ENCODE measurements at places on chromosomes 7 and 10.

GRCh38 chr7:56447864-56448693 lies 331.9 kb upstream of the NUPR2 start:
- no peak for DNase-seq

DNA sequence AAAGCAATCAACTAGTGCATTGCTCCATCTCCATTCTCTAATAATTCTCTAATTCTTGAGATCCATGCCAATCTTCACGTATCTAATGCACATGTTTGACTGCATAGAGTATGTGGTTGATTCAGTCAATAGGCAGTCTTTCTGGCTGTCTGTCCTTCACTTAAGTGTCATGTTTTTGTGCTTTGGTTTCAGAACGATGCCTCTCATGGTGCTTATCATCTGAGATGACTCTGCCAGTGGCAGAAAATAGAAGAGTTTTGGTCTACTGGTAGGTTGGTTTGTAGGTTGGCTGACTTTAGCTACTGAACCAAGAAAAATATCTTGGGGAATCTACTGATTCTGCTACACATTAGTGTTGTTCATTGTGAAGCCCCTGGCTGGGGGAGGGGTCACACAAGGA lies 364.2 kb downstream of the SFMBT2 start:
- no peak for DNase-seq

DNA sequence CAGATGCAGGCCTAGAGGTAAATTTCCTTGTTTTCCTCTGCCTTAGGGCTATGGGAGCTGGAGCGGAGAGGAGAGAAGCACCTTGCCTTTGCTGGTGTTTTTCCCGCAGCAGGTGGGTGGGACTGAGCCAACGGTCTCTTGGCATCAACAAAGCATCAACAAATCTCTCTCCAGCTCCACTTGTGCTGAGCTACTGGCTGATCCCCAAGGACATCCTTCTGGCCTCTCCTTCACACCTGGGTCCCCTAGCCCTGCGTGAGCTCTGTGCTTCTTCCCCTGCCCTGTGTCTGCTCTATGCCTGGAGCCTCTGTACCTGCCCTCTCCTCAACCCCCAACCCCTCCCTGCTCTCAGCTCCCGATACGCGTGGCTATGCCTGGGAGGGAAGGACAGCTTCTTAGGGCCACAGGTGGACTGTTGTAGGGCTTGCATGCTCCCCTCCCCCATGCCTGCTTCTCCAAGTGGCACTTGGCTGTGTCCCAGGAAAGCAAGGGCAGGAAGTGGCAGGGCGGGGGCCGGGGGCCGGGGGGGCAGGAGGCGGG lies 3.2 kb upstream of the CLDN4 start:
- DNase-seq: no peak

- DNase-seq: no peak
Observed at GRCh38 chr7:1484569-1484968, 19.6 kb downstream of the INTS1 start.

GRCh38 chr7:70360557-70360956 lies 762.3 kb downstream of the AUTS2 start:
- DNase-seq: no peak

- DNase-seq: no peak
Observed at GRCh38 chr7:76327610-76328009, 25.1 kb downstream of the HSPB1 start.

DNA sequence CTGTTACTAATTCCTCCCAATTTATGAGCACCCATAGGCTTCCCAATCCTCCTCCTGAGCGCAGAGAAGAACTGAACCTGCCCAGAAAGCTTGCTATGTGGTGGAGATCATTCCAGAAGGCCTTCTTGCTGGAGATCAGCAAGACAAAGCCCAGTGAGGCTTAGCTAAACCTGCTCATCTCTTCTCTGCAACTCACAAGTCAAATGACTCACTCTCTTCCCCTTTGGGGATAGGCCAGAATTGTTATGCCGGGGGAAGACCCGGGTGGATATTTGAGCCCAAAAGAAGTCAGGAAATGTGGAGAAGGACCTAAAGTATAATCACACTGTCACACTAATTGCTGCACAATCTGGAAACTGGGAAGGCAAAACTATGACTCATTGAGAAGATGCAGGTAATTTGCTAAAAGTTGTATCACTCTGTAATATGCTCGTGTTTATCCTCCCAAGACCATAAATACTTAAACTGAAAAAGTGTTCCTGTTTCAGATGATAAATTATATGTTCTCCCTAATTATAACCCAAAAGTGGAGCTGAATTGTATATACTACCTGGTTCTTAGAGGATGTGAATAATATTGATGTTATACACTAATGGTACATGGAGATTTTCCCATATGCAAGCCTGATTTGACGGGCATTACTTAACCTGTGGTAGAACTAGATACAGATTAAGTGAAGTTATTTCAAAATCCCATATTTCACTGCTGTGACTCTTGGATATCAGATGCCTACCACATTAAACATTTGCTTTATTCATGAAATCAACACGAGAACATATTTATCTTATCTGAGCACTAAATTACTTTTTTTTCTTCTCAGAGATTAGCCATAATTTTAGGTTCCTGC lies 6.4 kb downstream of the NEBL start:
- DNase-seq: no peak

- DNase-seq: no peak
Observed at GRCh38 chr10:58723966-58724365, 211.3 kb downstream of the BICC1 start.

- DNase-seq: no peak
Observed at GRCh38 chr7:101985057-101985902, 167.9 kb downstream of the CUX1 start.

DNA sequence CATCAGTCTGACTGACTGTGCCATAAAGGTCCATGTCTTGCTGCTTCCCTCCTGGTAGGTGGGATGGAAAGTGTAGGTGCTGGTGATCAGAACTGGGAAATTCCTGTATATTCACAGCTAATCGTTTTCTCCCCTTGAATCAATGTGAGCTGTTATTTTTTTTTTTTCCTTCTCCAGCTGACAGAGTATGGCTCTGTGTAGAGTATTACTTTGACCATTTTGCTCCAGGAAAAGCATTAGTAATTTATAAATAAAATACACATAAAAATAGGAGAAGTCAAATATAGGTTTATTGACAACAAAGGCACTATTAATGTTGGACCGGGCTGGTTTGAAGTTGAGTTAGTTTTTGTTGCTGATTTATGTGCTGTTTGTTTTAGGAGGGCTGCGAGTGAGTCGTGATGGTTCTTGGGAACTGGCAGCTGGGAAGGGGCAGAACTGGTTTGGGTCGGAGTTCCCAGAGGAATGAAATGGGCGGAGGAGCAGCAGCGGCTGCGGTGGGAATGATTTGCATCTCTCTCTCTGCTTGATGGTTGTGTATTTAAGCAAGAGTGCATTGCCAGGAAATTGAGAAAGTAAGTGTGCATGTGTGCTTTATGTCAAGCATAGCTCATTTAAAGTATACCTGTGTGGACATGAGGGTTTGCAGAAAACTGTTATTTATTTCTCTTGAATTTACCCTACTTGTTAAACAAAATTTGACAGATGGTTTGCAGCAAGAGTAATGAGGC lies 80.9 kb downstream of the LRMDA start:
- DNase-seq: no peak

- no peak for DNase-seq
Observed at GRCh38 chr7:105911961-105912575, 35.7 kb upstream of the ATXN7L1 start.

DNA sequence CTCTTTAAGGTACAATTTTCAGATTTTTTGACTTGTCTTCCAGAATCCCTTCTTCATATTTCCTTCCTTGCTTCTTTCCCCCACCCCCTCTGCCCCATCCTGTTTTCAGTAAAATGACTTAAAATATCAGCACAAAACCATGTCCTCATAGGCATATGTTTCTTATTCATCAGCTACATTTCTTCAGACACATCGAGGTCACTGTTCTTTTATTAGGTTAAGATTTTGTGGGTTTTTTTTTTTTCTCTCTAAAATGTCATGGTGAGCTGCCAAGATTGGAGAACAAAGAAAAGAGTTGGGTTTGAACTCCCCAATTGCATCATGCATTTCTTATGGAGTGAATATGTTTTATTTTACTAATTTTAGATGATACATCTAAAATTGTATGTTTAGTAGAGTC lies 35.8 kb downstream of the LAMB4 start:
- no peak for DNase-seq

GRCh38 chr7:1505731-1506550 lies 1.8 kb upstream of the INTS1 start:
- DNase-seq: no peak

- no peak for DNase-seq
Observed at GRCh38 chr7:110698576-110698975, 392.4 kb upstream of the LRRN3 start.

- DNase-seq: no peak
Observed at GRCh38 chr7:82263920-82264782, 179.4 kb downstream of the CACNA2D1 start.

GRCh38 chr10:86630079-86630478 lies 24.3 kb upstream of the OPN4 start:
- DNase-seq: no peak

GRCh38 chr7:47444376-47445098 lies 137.4 kb downstream of the TNS3 start:
- DNase-seq: no peak

DNA sequence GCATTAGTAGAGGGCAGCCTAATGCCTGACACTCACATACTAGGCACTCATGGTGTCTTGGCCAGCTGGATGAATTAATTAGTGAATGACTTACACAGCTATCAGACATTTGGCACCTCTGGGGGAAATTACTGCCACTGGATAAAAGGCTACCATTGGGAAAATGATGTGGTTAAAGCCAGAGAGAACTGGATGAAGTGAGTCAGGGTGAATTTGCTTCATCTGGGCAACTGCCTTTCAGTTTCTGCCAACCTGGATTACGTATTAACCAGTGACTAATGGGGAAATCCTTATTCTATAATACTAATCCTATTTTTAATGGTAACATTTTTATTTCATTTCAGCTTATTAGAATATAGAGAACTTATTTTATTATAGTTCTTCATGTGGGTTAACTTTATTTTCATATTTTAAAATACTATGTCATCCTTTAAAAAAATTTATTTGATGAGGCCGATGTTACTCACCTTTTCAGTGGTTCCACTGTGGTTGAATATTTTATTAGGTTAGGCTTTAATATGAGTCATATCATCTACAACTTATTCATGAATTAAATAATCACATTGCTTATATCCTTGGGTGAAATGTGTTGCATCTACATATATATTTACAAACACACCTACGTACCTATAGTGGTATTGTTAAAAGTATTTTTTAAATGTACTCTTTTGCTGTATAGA lies 85.6 kb upstream of the CAPZA2 start:
- DNase-seq: no peak

DNA sequence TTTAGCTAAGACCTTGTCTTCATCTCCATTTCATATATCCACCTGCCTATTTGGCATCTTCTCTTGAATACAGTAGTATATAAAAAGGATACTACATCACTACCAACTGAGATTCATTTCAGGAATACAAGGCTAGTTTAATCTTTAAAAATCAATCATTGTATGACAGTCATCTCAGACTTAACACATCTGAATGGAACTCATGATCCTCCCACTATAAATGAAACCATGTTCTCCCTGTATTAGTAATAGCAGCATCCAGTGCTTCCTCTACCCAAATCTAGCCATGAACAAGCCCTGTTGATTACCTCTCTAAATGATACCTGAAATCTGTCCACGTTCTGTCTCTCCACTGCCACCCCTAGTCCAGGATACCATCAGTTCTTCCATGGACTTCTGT lies 196.2 kb downstream of the CDK14 start:
- DNase-seq: no peak

DNA sequence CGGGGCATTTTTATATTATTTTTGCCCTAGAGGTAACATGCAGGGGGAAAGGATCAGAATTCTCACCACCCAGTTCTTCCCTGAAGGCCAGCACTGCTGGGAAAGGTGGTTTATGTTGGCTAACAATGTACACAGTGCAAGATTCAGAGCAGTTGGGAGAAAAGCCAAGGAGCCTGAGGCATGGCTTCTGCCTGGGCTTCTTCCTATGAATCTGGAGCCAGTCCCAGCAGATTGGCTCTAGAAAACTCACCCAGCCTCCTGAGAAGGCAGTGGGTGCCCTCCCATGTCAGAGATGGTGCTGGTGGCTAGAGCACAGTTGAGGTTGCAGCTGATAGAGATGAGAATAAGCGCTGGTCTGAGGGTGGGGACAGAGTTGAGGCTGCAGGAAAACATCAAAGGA lies 44.7 kb upstream of the GPR26 start:
- no peak for DNase-seq

DNA sequence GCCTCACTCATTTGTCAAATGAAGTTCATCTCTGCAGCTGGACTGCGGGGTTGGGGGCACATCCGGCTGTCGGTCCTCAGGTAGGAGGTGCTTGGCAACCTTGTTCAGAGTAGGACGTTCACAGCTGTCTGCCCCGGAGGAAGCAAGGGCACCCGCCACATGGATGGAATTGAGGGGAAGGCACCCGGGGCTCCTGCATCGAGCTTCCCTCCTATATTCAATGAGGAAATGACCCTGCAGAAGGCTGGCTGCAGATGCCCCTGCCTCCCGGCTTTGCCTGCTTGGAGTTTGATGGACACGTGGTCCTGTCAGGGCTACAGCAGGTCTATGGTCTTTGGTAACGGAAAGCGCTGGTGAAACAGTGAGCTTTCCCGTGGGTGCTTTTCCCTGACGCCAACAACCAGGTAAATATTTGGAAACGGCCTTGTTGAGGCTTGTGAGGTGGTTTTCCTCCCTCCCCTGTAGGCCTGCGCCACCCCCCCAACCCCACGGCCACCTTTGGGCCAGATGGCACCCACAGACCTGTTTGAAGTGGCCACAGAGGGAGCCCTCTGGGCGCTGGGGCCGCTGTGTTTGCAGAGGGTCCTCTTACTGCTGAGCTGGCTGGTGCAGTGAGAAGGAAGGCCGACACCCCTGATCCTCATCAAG lies 32.9 kb downstream of the HTRA1 start:
- DNase-seq: no peak

DNA sequence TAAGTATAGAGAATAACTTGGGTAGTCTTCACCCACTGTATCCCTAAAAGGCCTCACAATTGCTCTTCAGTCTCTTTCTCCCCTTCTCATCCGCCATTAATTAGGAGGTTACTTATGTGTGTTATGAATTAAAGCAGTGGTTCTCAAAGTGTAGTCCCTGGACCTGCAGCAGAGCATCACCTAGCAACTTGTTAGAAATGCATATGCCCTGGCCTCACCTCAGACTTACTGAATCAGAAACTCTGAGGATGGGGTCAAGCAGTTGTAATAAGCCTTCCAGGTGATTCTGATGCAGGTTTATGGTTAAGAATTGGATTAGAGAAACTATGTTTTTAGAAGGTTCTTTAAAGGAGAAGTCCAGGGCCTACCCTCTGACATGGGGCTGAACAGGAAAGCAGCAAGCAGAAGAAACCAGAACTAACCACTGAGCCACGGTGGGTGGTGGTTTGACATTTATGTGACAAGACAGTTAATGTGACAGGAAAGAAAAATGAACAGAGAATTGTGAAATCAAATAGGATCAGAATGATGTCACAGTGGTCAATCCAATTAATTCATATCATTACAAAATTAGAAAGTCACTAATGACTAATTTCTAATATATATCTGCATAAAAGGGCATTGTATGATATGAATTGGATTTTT lies 37.6 kb downstream of the ENTPD1 start:
- DNase-seq: no peak

GRCh38 chr10:71812913-71813590 lies 38.0 kb downstream of the PSAP start:
- DNase-seq: no peak

GRCh38 chr7:158025686-158026600 lies 561.7 kb downstream of the PTPRN2 start:
- DNase-seq: no peak
